Heart left ventricle (tissue), 16 donors: ENCODE measurements at places on chromosomes 3 and 15.

DNA sequence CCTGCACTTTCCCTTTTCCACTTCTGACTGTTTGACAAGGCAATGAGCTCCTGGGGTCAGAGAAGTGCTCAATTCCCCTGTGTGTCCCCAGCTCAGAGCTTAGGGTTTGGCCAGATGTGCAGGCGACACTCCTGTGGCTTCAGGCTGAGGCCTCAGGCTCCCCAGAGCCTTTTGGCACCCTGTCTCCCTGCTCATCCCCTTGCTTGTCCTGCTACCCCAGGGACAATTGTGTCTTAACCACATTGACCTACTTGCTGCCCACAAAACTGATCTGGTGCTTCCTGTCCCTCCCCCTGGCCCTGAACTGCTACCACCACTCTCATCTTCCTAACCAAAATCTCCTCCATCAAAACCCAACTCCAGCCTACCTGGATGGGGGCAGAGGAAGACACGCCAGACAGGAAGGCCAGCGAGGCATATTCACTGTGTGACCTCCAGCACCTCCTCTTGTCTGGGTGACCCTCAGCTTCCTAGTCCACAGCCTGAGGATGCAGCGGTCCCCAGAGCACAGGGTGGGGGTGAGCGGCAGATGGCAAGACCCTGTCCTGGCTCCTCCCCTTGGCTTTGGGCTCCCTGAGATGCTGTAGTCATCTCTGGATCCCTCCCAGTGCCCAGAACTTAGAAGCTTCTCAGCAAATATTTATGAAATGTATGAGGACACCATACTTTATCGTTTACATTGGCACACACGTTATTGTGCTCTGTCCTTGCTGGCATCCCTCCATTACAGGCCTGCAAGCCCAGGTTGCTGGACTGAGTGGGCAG is 98.9 kb upstream of the SLC6A6 start:
- DNase-seq = no peak
- H3K4me1 ChIP-seq = peaks cover 12% of the 10 kb centered on the region
- H3K27me3 ChIP-seq = no peaks in the 10 kb centered on the region
- no peak overlapping the region for H3K27ac ChIP-seq
- H3K36me3 ChIP-seq = no peaks in the 10 kb centered on the region

DNA sequence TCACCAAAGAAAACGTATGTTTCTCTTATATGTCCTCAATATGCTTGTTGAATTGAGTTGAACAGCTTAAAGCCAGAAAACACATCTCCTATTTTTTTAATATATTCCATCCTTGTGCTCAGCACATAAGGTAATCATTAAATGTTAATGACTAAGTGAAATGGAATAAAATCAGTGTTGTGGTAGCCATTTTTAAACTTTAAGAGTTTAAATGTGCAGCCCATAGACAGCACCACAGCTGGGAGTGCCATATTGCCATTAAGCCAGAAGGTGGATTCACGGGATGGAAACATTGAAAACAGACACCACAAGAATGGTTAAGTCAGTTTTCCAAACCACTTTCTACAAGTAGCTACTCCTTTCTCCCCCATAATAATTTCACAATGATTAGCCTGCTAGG is 76.8 kb upstream of the C15orf61 start:
- H3K4me3 ChIP-seq = no peak overlapping the region
- H3K4me1 ChIP-seq = no peaks in the 10 kb centered on the region
- H3K36me3 ChIP-seq = no peaks in the 10 kb centered on the region
- no peaks in the 10 kb centered on the region for H3K27me3 ChIP-seq

DNA sequence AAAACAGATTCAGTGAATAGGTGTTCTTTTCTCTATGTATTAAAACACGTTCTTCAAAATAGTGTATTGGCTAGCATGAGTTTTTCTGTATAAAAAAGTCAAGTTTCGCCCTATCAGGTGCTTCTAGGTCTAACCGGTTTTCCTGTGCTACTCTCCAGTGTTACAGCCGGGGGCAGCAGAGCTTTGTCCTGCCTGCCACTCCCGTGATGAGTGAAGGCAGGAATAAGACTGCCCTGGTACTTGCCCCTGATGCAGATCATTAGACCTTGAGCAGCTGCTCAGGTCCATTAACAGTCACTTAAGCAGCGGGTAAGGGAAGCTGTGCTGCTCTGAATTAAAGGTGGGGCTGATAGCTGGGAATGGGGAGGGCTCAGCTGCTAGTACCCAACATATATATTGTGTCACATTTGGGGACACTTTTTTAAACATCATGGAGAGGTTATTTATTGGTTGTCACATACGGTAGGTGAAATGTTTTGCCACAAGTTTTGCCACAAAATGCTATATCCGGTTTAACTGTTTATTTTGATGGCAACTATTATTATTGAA is 1.3 kb upstream of the UNC13C start:
- DNase-seq = no peak
- no peaks in the 10 kb centered on the region for H3K36me3 ChIP-seq
- H3K4me3 ChIP-seq = no peak overlapping the region
- peaks cover 11% of the 10 kb centered on the region for H3K4me1 ChIP-seq
- H3K27me3 ChIP-seq = peaks cover 35% of the 10 kb centered on the region

DNA sequence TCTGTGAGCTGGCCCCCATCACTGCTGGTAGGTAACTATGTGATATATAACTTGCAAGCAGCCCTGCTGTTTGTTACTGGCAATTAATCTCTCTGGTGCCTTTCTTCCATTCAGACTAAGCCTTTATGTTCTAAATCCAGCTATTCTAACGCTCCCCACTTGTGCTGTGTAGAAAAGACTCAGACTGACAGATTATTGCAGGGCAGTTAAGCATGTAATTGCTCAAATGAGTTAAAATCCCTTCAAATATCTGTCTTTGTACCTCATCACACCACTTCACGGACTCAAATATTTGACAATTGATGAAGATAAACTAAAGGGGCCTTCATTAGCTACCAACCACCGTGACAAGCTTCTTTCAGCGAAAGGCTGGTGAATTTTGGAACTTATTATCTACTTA is 416.2 kb downstream of the NR2F2 start:
- DNase-seq = no peak
- no peaks in the 10 kb centered on the region for H3K36me3 ChIP-seq
- H3K4me3 ChIP-seq = no peak overlapping the region
- H3K4me1 ChIP-seq = no peaks in the 10 kb centered on the region
- H3K27me3 ChIP-seq = peaks cover 4% of the 10 kb centered on the region

DNA sequence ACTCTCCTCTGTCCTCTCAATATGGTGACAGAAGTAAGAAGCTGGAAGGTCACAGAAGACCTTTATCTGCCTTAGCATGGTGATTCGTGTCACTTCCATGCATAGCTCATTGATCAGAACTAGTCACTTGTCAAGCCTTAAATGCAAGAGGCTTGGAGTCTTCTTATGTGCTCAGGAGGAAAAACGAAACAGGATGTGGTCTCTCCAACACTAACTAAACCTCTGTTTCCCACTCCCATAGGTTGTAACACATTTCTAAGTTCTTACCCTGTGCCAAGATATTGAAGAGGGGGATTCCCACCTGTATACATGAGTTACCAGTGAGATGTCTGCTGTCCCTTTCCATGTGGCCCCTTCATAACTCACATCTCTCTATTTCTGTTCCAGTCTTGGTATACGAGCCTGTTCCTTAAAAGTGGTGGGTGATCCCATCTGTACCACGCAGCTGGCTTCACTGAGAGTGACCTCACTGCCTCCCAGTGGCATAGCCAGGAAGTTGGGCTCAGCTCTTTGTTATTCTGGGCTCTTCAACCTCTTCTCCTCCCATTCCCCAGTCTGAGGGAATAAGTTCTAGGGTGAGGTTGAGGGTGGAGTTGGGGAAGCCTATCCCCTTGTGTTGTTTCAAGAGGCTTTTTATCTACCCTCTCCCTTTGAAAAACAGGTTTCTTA is 203.2 kb upstream of the PPP2R3A start:
- no peak overlapping the region for H3K4me3 ChIP-seq
- no peak for DNase-seq
- no peaks in the 10 kb centered on the region for H3K27me3 ChIP-seq
- no peak overlapping the region for H3K27ac ChIP-seq

GRCh38 chr3:18153571-18154173 is 271.5 kb downstream of the SATB1 start:
- H3K27me3 ChIP-seq = no peaks in the 10 kb centered on the region
- no peak overlapping the region for H3K27ac ChIP-seq
- no peak for DNase-seq
- no peaks in the 10 kb centered on the region for H3K4me1 ChIP-seq
- H3K36me3 ChIP-seq = no peaks in the 10 kb centered on the region

DNA sequence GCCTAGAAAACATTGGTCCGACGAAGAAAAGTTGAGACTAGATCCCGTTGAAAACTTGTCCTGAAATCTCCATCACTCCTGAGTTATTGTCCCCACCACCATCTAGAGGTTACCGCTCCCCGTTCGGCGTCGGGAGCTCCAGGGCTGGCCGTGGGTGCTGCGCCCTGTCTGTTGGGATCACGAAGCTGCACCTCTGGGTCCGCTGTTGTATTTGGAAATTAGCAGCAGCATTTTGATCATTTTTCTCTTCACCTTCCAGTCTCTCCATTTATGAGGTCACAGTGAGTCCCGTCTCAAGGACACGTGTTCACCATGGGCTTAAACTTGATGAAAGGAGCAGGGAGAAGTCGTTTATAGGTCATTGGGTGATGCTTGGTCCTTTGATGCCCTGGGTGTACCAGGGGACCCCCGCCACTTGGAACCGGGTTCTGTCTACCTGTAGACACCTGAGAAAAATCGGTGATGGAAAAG is 565 bp downstream of the MANF start:
- H3K4me3 ChIP-seq = peak overlapping the region; percentile 82
- no peaks in the 10 kb centered on the region for H3K27me3 ChIP-seq
- peak overlapping the region; percentile 93 for H3K27ac ChIP-seq
- no peak for DNase-seq
- H3K4me1 ChIP-seq = peaks cover 58% of the 10 kb centered on the region
